Central memory CD8-positive, alpha-beta T cell (primary cell): ENCODE measurements at places on chromosomes 5 and 9.

DNA sequence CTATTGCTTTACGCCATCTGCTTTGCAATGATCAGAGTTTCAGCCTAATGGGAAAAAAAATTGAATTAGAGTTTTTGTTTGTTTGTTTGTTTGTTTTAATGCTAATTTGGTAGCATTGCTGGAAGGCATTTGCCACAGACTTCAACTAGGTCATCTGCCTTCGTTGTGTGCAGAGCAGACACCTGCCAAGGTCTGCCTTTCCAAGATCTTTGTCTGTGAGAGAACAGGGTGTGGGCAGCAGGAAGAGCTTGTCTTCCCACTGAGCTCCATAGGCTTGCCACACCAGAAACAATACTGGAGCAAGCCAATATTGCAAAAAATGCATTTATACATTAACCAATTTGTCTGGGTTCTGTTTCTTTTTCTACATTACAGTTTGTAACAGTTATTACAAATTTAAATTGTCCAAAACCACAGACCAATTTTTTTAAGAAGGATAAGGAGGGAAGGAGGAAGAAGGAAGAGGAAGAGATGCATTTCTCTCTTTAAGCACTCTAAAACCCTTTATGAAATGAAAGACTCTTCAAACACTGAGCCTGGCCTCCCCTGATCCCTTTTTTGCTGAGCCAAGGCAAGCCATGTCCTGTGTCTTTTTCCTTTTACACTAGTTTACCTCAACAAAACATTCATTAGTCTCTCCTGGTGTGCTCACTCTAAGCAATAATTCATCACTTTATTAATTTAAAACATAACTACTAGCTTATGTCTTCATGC, 210.5 kb downstream of the SNX18 start:
- no peak for DNase-seq

DNA sequence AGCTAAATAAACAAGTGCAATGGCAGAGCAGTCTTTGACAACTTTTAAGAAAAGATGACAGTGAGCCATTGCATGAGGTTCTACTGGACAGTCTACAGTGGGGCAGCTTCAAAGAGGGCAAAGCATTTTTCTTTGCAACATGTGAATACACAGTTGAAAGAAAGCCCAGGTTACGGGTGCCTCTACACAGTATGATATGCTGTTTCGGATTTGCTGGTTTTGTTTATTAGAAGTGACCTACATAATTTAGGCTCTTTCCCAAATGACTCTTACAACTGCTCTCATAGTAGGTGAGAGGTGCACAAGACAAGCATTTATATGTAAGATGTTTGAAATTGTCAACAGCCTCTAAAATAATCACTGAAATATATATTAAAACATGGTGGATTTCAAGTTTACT, 62.4 kb downstream of the MEF2C start:
- no peak for DNase-seq

- no peak for DNase-seq
Observed at GRCh38 chr9:128244837-128245231, 31.0 kb downstream of the GOLGA2 start.

GRCh38 chr9:137804908-137805630, 72.5 kb upstream of the CACNA1B start:
- no peak for DNase-seq
